ENCODE measurements at places on chromosomes 13 and 19. TPM values are rescaled to one million over a fixed set of nuclear protein-coding genes. Genes with fewer than 3 reads are reported as not detected.

- no peak overlapping the region for H3K4me3 ChIP-seq
- DNase-seq = no peak
- no peaks in the 10 kb centered on the region for H3K27me3 ChIP-seq
- H3K27ac ChIP-seq = no peak overlapping the region
Measured at GRCh38 chr13:72798817-72799216, 16.9 kb downstream of the PIBF1 start.

DNA sequence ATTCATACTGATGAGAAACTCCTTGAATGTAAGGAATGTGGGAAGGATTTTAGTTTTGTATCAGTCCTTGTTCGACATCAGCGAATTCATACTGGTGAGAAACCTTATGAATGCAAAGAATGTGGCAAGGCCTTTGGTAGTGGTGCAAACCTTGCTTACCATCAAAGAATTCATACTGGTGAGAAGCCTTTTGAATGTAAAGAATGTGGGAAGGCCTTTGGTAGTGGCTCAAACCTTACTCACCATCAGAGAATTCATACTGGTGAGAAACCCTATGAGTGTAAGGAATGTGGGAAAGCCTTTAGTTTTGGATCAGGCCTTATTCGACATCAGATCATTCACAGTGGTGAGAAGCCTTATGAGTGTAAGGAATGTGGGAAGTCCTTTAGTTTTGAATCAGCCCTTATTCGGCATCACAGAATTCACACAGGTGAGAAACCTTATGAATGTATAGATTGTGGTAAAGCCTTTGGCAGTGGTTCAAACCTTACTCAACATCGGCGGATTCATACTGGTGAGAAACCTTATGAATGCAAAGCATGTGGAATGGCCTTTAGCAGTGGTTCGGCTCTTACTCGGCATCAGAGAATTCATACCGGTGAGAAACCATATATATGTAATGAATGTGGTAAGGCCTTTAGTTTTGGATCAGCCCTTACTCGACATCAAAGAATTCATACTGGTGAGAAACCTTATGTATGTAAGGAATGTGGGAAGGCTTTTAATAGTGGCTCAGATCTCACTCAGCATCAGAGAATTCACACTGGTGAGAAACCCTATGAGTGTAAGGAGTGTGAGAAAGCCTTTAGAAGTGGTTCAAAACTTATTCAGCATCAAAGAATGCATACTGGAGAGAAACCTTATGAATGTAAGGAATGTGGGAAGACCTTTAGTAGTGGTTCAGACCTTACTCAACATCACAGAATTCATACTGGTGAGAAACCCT, 26.6 kb downstream of the ZNF345 start:
- no peaks in the 10 kb centered on the region for H3K27me3 ChIP-seq
- H3K36me3 ChIP-seq = peaks cover 30% of the 10 kb centered on the region
- H3K27ac ChIP-seq = no peak overlapping the region
- no peak overlapping the region for H3K4me3 ChIP-seq
- no peak for DNase-seq

GRCh38 chr13:40376296-40376849, 290.1 kb downstream of the FOXO1 start:
- no peaks in the 10 kb centered on the region for H3K36me3 ChIP-seq
- H3K27me3 ChIP-seq = no peaks in the 10 kb centered on the region
- H3K27ac ChIP-seq = no peak overlapping the region
- no peak overlapping the region for H3K4me3 ChIP-seq

- no peaks in the 10 kb centered on the region for H3K36me3 ChIP-seq
- no peaks in the 10 kb centered on the region for H3K4me1 ChIP-seq
- no peak for DNase-seq
- no peak overlapping the region for H3K4me3 ChIP-seq
- H3K27ac ChIP-seq = no peak overlapping the region
Measured at GRCh38 chr19:43152214-43152613, 34.1 kb downstream of the PSG5 start.

DNA sequence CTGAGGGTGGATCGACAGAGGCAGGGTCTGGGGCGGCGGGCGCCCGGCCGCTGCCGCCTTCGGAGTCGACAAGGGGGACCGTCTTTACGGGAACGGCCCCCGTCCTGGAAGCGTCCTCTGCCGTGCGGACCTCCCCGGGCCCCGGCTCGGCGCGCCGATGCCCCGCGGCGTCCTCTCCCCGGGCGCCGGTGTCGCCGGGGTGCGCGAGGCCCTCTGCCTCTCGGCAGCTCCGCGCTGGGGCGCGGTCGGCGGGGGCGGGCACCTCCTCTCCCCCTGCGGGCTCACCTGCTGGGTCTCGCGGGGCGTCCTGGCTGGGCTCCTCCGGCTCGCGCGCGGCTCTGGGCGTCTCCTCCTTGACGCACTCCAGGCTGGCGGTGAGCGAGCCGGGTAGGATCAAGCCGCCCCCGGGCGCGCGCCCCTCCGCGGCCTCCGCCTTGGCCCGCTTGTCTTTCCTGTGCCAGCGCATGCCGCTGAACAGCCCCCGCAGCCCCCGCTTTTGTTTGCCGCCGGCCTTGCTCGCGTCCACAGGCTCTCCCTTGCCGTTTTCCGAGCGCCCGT, 1.5 kb downstream of the AMER2 start:
- peaks cover 9% of the 10 kb centered on the region for H3K4me1 ChIP-seq
- peak overlapping the region; percentile 4 for H3K4me3 ChIP-seq
- DNase-seq = peak; percentile 16
- H3K27ac ChIP-seq = no peak overlapping the region

GRCh38 chr19:34888091-34888490, 38.6 kb upstream of the ZNF30 start:
- H3K27ac ChIP-seq = no peak overlapping the region
- DNase-seq = no peak
- no peaks in the 10 kb centered on the region for H3K36me3 ChIP-seq
- H3K4me3 ChIP-seq = no peak overlapping the region
- no peaks in the 10 kb centered on the region for H3K27me3 ChIP-seq

DNA sequence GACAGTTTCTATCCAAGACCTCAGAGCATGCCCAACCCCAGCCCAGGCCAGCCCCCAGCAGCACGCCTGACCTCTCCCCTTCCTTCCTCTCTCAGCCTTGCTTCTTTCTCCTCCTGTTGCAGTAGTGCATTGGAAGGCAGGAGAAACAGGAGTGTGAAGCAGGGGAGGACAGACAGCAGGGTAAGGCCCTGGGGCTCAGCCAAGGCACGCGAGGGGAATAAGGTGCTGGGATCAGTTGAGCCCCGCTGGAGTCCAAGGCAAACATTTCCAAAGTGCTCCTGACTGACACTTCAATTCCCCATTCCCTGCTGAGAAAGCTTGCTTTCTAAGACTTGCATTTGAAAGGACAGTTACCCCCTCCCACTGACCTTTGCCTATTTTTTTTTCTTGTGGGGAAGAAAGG, 73.1 kb upstream of the OLFM4 start:
- no peak overlapping the region for H3K27ac ChIP-seq
- H3K4me1 ChIP-seq = no peaks in the 10 kb centered on the region
- no peaks in the 10 kb centered on the region for H3K36me3 ChIP-seq
- DNase-seq = no peak
- no peak overlapping the region for H3K4me3 ChIP-seq
- H3K27me3 ChIP-seq = no peaks in the 10 kb centered on the region

DNA sequence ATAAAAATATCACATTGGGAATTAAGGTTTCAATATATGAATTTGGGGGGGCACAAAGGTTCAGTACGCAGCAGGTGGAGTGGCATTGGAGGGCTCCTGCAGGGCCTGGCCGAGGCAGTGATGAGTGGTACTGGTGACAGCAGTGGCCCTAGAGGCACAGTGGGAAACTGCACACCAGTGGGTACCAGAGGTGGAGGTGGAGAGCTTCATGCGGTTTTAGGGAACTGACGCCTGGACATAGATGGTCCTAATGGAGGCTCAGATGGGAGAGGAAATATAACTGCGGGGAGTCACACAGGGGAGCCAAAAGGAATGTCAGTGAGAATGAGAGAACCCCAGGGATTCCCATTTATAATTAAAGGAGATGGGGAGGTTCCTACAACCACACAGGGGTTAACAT, 156.2 kb downstream of the COG6 start:
- no peak for DNase-seq
- no peak overlapping the region for H3K4me3 ChIP-seq
- H3K27ac ChIP-seq = no peak overlapping the region
- no peaks in the 10 kb centered on the region for H3K36me3 ChIP-seq

DNA sequence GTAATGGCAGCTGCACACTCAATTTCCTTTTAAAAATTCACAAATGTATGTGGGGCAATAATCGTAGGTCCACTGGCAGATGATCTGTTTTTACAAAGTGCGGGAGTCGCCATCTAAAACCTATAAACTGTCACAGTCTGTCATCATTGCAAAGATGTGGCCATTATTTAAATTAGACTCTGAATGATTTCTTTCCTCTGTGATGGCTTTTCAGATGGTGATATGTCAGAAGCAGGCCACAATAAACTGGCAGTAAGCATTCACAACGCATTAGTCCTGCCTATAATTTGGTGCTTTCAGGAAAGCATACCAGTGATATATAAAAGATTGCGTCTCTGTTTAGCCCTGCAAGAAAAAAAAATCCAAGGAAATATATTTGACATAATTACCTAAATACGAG, 226.8 kb downstream of the TBC1D4 start:
- H3K4me3 ChIP-seq = no peak overlapping the region
- no peaks in the 10 kb centered on the region for H3K27me3 ChIP-seq
- H3K27ac ChIP-seq = no peak overlapping the region
- H3K36me3 ChIP-seq = no peaks in the 10 kb centered on the region
- no peaks in the 10 kb centered on the region for H3K4me1 ChIP-seq

GRCh38 chr13:91167706-91168385, 179.6 kb upstream of the MIR17HG start:
- H3K4me3 ChIP-seq = no peak overlapping the region
- DNase-seq = no peak
- no peaks in the 10 kb centered on the region for H3K27me3 ChIP-seq

DNA sequence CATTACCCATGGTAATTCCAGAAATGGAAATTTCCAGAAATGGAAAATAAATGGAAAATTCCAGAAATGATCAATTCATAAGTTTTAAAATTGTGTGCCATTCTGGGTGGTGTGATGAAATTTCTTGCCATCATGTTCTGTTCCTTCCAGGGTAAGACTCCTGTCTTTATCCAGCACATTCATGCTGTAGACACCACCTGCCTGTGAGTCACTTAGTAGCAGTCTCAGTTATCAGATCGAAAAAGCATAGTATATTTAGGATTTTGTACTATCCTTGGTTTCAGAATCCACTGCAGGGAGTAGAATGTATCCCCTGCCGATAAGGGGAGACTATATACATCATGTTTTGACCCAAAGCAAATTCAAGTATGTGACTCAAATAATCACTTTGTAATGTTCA, 26.7 kb upstream of the CSNK1A1L start:
- H3K4me1 ChIP-seq = peaks cover 27% of the 10 kb centered on the region
- H3K4me3 ChIP-seq = no peak overlapping the region
- no peaks in the 10 kb centered on the region for H3K36me3 ChIP-seq
- DNase-seq = no peak
- H3K27me3 ChIP-seq = no peaks in the 10 kb centered on the region
- H3K27ac ChIP-seq = no peak overlapping the region

- no peaks in the 10 kb centered on the region for H3K27me3 ChIP-seq
- DNase-seq = peak; percentile 38
- no peak overlapping the region for H3K4me3 ChIP-seq
- peaks cover 10% of the 10 kb centered on the region for H3K4me1 ChIP-seq
Measured at GRCh38 chr13:73138638-73139491, 80.1 kb downstream of the KLF5 start.

DNA sequence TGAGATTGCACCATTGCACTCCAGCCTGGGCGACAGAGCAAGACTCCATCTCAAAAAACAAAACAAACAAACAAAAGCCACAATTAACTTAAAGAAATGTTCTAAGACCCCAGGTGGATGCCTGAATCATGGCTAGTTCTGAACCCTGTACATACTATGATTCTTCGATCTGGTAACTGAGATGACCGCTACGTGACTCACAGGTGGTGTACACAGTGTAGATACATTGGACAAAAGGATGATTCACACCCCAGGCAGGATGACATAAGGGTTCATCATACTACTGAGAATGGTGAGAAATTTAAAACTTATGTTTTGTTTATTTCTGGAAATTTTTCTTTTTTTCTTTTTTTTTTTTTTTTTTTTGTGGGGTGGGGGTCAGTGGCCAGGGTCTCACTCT, 6.5 kb downstream of the ZNF426 start:
- no peak for DNase-seq
- peaks cover 2% of the 10 kb centered on the region for H3K4me1 ChIP-seq
- H3K27ac ChIP-seq = no peak overlapping the region
- H3K36me3 ChIP-seq = peaks cover 86% of the 10 kb centered on the region

GRCh38 chr19:6250909-6251308, 28.9 kb downstream of the MLLT1 start:
- peaks cover 3% of the 10 kb centered on the region for H3K4me1 ChIP-seq
- H3K36me3 ChIP-seq = peaks cover 11% of the 10 kb centered on the region
- H3K4me3 ChIP-seq = no peak overlapping the region
- H3K27ac ChIP-seq = no peak overlapping the region
- H3K27me3 ChIP-seq = no peaks in the 10 kb centered on the region

DNA sequence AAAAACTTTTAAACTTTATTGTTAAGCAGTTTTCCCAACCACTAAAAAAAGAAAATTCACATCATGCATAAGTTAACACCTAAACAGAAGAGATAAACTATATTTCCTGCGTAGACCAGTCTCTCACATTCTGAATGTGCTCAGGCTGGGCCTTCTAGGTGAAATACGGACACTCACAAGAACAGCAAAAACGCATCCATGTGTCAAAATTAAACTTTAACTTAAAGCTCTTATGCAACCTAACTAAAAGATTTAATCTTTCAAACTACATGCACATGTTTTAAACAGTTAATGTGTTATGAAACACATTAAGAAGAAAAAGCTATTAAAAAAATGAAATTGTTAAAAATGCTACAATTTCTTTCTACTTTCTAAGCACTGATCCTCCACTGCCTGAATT, 2.6 kb downstream of the SAFB2 start:
- no peaks in the 10 kb centered on the region for H3K27me3 ChIP-seq
- H3K36me3 ChIP-seq = peaks cover 33% of the 10 kb centered on the region
- peaks cover 8% of the 10 kb centered on the region for H3K4me1 ChIP-seq
- no peak overlapping the region for H3K4me3 ChIP-seq
- no peak for DNase-seq
- H3K27ac ChIP-seq = no peak overlapping the region

- no peaks in the 10 kb centered on the region for H3K27me3 ChIP-seq
- peaks cover 11% of the 10 kb centered on the region for H3K4me1 ChIP-seq
- peak within 1 kb of the TSS; percentile 29 for H3K4me3 ChIP-seq
- H3K27ac ChIP-seq = peak within 1 kb of the TSS; percentile 10
- H3K36me3 ChIP-seq = no peaks in the 10 kb centered on the region
Measured at GRCh38 chr19:6720369-6721137, at the start of gene C3. C3 (minus strand) TSS chr19:6720650; CDS start chr19:6720589, 61 bp downstream.

DNA sequence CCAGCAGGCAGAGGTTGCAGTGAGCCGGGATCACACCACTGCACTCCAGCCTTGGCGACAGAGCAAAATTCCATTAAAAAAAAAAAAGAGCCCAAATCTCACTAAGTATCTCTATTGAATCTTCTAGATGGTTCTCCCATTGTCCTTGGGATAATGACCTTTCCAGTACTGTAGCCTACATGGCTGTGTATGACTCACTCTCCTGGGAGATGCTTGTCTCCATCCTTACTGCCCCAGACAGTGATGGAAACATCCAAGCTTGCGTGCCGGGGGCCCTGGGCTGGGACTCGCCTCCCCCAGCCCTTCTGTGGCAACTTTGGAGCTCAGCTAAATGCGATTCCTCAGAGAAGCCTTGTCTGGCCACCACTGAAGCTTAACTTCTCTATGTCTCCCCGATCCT, 49.7 kb downstream of the NWD1 start:
- H3K4me3 ChIP-seq = no peak overlapping the region
- no peaks in the 10 kb centered on the region for H3K4me1 ChIP-seq
- H3K27ac ChIP-seq = no peak overlapping the region
- no peaks in the 10 kb centered on the region for H3K36me3 ChIP-seq
- DNase-seq = no peak

UBE2L5 gene
- not detected for polyA plus RNA-seq

IGFL4 gene
- polyA plus RNA-seq = not detected

SERTM1 gene
- polyA plus RNA-seq = 0.94 TPM

ELSPBP1 gene
- not detected for polyA plus RNA-seq
